ENCODE measurements at places on chromosomes 11 and 22.

GRCh38 chr22:20583471-20583922 lies 76.1 kb downstream of the MED15 start:
- no peak overlapping the region for H3K27ac ChIP-seq
- no peak overlapping the region for H3K4me3 ChIP-seq
- H3K4me1 ChIP-seq: no peaks in the 10 kb centered on the region
- DNase-seq: peak; percentile 79

GRCh38 chr11:60077981-60078380 lies 10.5 kb upstream of the MS4A2 start:
- H3K4me3 ChIP-seq: no peak overlapping the region
- DNase-seq: no peak
- no peaks in the 10 kb centered on the region for H3K4me1 ChIP-seq
- H3K27me3 ChIP-seq: no peaks in the 10 kb centered on the region
- H3K36me3 ChIP-seq: no peaks in the 10 kb centered on the region

GRCh38 chr22:39365492-39365780 lies 15.6 kb downstream of the SYNGR1 start:
- DNase-seq: no peak
- no peaks in the 10 kb centered on the region for H3K27me3 ChIP-seq
- no peak overlapping the region for H3K27ac ChIP-seq
- no peak overlapping the region for H3K4me3 ChIP-seq

DNA sequence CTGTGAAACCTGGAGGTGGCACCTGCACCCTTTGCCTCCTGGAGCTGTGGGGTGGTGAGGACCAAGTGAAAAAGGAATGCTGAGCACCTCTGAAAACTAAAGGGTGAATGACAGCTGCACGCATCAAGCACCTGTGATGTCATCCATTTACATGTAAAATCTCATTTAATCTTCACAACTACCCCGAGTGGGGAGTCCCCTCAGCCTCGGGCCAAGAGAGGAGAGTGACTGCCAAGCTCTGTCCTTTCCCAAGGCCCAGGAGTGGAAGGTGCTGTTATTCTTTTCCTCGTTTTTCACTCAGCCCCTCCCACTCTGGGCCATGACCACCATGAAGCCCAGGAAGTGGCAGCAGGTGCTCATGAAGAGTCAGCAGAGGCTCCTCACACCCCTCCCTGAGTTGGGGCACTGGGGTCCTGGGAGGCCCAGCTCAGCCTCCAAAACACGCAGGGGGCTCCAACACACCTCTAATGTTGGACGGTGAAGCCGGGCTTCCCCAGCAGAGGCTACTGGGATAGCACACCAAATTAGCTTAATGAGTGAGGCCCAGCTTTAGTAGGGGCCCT lies 35.7 kb downstream of the NECTIN1 start:
- H3K4me1 ChIP-seq: peaks cover 14% of the 10 kb centered on the region
- no peak overlapping the region for H3K27ac ChIP-seq
- H3K4me3 ChIP-seq: no peak overlapping the region
- H3K27me3 ChIP-seq: no peaks in the 10 kb centered on the region
- no peaks in the 10 kb centered on the region for H3K36me3 ChIP-seq

DNA sequence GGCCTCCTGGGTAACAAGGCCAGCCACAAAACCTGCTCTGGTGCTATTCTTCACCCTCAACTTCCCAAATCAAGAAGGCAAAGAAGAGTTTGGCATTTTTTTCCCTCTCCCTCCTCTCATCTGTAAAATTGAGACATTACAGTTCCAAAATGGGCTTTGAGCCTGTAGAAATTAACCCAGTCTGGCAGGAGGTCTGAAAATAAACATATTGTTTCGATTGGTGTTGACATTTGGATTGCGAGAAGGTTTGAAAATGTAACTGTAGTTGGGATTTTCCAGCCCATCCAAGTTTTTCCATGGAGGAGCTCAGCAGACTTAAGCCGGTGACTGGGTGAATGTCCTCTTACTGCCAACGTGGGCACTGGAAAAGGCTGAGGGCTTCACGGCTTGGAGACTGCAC lies 35.0 kb upstream of the ALX4 start:
- no peaks in the 10 kb centered on the region for H3K4me1 ChIP-seq
- no peaks in the 10 kb centered on the region for H3K36me3 ChIP-seq
- peaks cover 11% of the 10 kb centered on the region for H3K27me3 ChIP-seq
